ENCODE measurements at places on chromosomes 6 and 20.

DNA sequence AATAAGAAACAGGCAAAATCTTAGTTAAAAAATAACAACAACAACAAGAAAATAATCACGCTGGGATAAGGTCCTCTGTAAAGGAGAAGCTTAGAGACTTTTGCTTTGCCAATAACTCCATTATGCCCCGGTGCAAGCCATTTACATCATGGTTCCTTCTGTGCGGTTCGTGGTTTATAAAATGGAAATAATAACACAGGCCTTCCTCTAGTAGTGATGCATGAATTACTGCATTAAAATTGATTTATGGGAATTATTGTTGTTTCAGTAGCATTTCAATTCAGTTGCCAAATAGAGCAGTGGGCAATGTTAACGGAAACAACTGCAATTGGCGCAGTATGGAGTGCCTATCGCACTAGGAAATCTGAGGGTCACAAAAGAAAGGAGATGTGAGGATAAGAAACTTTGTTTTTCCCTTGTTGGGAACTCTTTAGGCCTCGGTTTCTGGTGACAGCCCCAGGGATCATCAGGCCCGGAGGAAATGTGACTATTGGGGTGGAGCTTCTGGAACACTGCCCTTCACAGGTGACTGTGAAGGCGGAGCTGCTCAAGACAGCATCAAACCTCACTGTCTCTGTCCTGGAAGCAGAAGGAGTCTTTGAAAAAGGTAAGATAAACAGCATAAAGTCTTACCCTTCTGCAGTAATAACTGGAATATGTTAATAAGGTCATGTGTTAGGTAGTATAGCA, 1.1 kb downstream of the CD109 start:
- no peak for DNase-seq

- DNase-seq = no peak
These were observed 489.1 kb downstream of the PREX1 start for GRCh38 chr20:48338717-48339116.

GRCh38 chr20:44056010-44056698, 130.8 kb downstream of the JPH2 start:
- DNase-seq = no peak

GRCh38 chr6:83216806-83217205, 23.6 kb downstream of the RWDD2A start:
- DNase-seq = no peak

- DNase-seq = no peak
These were observed 35.9 kb upstream of the SLC24A3 start for GRCh38 chr20:19176470-19177052.

DNA sequence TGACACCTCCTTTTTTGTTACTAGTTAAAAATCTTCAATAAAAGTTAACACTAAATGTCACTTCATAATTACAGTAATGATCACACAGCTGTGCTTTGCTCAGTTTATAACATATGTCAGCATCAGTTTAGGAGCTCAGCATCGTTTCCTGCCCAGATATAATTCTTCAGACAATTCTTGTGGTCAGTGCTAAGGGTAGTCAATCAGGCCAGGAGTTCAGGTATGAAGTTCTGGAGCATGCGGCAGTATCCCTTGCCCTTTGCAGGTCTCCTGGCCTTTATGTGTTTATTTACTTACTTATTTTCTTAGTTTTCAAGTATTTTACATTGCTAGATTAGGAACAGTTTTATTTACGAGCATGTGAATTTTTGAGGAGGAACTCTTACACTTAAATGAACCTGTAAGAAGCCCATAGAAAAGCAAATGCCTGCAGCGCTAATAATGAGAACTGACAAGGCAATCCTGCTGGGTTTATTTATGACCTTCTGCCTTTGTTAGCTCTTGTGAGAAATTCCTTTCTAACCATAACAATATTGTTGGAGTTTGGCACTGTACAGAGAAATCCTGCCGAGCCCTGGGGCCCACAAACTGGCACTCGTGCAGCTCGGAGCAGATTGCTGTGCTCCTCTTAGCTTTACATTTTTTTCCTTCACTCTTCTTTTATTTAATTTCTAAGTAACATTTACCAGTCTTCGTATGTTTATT, 252.8 kb downstream of the TMEM242 start:
- no peak for DNase-seq

GRCh38 chr20:41178495-41178894, 41.2 kb downstream of the PLCG1 start:
- no peak for DNase-seq

- DNase-seq = no peak
These were observed 313.6 kb downstream of the GMDS start for GRCh38 chr6:1931817-1932216.

- DNase-seq = no peak
These were observed 101.4 kb upstream of the SCGN start for GRCh38 chr6:25550631-25551030.

- no peak for DNase-seq
These were observed 3.4 kb downstream of the KCNB1 start for GRCh38 chr20:49478754-49479689.

Measured in activated T-helper 9 cell treated with anti-CD3 and anti-CD28 coated beads, Interleukin-2, amount 50 U/mL, for 16 hours (primary cell).